ENCODE measurements at places on chromosomes 11 and 22.

DNA sequence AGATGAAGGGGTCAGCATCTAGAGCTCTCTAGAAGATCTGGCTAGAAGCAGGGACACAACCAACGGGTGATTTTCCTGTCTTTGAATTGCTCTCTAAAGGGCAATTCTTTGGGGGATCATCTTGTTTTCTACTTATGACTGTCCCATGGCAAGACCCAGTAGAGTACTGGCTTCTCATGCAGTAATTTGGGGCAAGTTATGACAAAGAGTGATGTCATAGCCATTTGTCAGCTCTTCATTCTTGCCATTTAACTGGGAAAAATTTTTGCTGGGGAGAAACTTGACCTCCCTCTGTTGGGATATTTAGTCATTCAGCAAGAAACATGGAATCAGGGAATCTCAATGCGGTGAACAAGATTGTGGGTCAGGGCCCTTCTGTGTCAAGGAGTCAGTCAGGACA is 80.4 kb downstream of the SLC1A2 start:
- no peak for DNase-seq

DNA sequence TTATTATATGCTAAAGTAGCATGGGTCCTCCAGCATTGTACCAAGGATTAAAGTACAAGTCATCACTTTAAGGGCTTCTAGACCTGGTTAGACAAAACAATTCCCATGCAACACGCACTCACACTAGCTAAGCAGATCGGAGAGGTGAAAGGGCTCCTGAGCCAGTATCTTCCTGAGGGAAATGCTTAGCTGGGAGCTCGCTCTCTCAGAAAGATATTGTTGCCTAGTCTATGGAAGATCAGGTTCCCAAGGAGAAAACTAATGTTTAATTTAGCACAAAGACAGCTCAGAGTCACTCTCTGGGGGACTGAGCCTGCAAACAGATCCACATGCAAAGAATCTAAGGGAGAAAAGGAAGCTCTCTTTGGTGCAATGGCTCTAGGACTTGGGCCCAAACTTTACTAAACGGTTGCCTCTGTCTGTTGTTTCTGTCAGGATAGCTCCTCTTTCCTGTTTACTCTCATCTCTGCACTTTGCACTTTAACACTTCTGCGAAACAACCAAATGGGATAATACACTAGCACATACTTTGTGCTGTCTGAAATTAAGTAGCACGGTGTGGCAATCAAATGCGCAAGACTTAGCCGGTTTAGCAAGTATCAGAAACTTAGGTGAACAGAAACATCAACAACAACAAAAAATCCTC is 10.7 kb downstream of the MAML2 start:
- no peak for DNase-seq

- no peak for DNase-seq
Observed at GRCh38 chr11:67644042-67644441, 4.5 kb upstream of the TBX10 start.

GRCh38 chr11:116644201-116644940 is 128.4 kb downstream of the BUD13 start:
- no peak for DNase-seq

- DNase-seq = no peak
Observed at GRCh38 chr11:46106530-46107407, 14.5 kb downstream of the PHF21A start.

Data from fibroblast of skin of right biceps (primary cell).